ENCODE measurements at places on chromosomes 4 and X. TPM values are rescaled to one million over a fixed set of nuclear protein-coding genes. Genes with fewer than 3 reads are reported as not detected.

ABLIM2 gene
- 1.3 TPM for total RNA-seq

HMGB3 gene
- total RNA-seq: 169 TPM

BEX1 gene
- total RNA-seq: 22.1 TPM

ZIC3 gene
- total RNA-seq: not detected

BCOR gene
- 20.5 TPM for total RNA-seq

PWWP3B gene
- not detected for total RNA-seq

GLUD2 gene
- 2.5 TPM for total RNA-seq

TBC1D8B gene
- total RNA-seq: not detected

SLC6A14 gene
- not detected for total RNA-seq

GAGE12F gene
- 1.1 TPM for total RNA-seq

NEIL3 gene
- 17.5 TPM for total RNA-seq

MCF2 gene
- total RNA-seq: not detected

HPGD gene
- total RNA-seq: 1.3 TPM

EGF gene
- 8.0 TPM for total RNA-seq

MND1 gene
- total RNA-seq: 28.9 TPM

NMU gene
- 55.0 TPM for total RNA-seq

PRRG3 gene
- not detected for total RNA-seq

GPC4 gene
- total RNA-seq: 2.4 TPM

TMEM31 gene
- not detected for total RNA-seq

NSG1 gene
- total RNA-seq: 7.0 TPM

SPATA4 gene
- 0.19 TPM for total RNA-seq

OCIAD2 gene
- 158 TPM for total RNA-seq

STPG2 gene
- total RNA-seq: 0.19 TPM

GRIA2 gene
- total RNA-seq: not detected

ARMCX1 gene
- 11.2 TPM for total RNA-seq

LRP2BP gene
- total RNA-seq: 0.34 TPM

P2RY10 gene
- not detected for total RNA-seq

SERTM2 gene
- not detected for total RNA-seq

GUCY2F gene
- total RNA-seq: not detected

FAT1 gene
- 124 TPM for total RNA-seq

Data from A172 (cell line).